WTC11 (cell line): ENCODE measurements at places on chromosomes 3 and 15.

GRCh38 chr3:156812521-156813335 lies 13.4 kb upstream of the LEKR1 start:
- no peak for DNase-seq

GRCh38 chr3:27661797-27662196 lies 60.3 kb downstream of the EOMES start:
- DNase-seq, result no peak

GRCh38 chr15:51738553-51738952 lies 1.1 kb upstream of the LYSMD2 start:
- no peak for DNase-seq

DNA sequence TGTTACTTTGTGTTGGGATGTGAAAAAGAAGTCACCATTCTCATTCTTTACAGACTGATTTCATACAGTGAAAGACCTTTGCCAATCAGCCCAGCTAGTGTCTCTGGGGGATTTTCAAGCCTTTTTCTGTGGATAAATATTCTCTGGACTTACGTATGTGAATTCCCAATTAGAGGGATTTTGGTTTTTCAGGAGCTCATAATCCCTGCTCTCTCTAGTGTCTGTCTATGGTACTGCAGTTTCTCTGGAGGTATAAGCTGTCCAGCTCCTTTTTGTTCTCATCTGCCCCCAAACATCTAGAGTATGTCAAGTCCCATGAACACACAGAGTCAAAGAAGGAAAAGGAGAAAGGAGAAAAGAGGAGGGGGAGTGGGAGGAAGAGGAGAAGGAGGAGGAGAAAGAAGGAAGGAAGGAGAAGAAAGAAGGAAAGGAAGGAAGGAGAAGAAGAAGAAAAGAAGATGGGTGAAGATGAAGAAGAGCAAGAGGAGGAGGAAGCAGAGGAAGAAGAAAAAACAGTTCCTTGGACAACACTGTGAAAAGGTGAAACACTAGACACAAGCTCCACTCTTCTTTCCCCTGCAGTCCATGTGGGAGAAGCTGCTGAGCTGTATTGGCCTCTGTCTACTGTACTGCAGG lies 218.6 kb downstream of the GREM1 start:
- no peak for DNase-seq

DNA sequence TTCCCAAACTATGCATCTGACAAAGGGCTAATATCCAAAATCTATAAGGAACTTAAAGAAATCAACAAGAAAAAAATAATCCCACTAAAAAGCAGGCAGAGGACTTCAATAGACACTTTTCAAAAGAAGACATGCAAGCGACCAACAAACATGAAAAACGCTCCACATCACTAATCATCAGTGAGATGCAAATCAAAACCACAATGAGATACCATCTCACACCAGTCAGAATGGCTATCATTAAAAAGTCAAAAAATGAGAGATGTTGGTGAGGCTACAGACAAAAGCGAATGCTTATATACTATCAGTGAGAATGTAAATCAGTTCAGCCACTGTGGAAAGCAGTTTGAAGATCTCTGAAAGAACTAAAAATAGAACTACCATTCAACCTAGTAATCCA lies 20.2 kb downstream of the CFAP44 start:
- DNase-seq, result no peak

GRCh38 chr3:137008976-137009375 lies 51.2 kb downstream of the IL20RB start:
- DNase-seq, result no peak

- DNase-seq, result peak; percentile 85
Observed at GRCh38 chr3:45659661-45660566, 29.3 kb upstream of the SACM1L start.

DNA sequence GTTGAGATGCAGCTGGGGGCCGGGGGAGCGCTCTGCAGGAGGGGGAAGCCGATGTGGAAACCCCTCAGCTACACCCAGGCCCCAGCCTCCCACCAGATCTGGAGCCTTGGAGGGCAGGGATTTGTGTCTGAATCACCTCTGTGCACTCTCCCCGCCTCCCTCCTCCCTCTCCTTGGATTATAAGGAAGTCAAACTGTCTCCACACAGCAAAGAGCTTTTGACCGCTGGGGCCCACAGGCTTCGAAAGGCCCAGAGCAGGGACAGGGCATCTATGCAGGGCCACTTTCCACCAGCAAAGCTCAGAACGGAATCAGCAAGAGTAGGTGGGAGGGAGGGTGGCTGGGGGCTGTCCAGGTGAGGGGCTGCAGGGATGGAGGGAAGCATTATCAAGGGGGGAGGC lies 68.9 kb downstream of the IQSEC1 start:
- no peak for DNase-seq

DNA sequence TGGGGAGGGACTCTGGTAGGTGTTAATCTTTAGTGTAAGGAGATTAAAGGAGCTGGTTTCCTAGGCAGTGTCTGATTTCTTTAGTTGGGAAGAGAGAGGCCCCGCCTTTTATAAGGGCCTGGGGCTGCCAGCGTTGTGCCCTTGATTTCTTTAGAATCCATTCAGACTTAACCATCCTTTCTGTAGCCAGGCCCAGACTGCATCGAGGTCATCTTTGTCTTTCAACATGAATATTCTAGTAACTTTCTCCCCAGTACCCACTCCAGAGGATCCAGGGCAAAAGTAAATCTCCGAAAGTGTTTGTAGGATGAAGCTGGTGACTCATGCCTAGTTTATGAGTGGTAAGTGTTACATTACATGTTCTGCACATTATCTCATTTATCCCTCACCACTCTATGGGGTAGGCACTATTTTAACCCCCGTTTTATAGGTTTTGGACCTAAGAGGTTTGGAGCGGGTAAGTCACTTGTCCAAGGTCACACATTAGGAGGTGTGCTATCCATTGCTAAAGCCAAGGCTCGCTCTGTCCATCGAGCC lies 11.8 kb upstream of the USP3 start:
- no peak for DNase-seq

- DNase-seq, result no peak
Observed at GRCh38 chr3:144362126-144362525, 390.5 kb downstream of the DIPK2A start.

DNA sequence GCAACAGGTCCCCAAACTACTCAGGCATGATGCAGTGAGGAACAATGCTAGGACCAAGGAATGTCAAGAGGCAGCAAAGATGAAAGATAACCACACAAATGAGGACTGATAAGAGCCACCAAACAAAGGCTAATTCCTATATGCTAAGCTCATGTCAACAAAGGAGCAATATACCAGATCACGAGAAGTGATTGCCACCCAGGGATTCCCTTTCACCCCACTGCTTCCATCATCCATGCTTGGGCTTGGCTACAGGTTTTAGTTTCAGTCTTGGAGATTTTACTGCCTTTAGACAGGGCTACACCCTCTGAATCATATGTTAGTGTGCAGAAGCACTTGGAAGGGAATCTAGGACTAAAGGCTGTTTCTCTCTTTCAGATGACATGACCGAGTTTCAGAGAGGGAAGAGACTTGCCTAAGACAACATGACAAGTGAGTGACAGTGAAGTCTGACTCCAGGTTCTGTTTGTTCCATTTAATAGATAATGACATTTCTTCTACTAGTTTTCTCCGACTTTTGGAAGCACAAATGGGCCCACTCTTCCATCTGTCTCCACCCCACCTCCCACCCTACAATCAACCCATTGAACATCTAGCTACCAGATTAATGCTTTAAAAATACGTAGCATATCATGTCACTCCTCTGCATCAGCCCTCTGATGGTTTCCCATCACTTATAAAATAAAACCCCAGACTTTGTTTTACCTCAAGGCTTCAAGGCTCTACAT lies 173.5 kb upstream of the LRRN1 start:
- DNase-seq, result no peak

- no peak for DNase-seq
Observed at GRCh38 chr3:186421946-186422345, 59.9 kb upstream of the DGKG start.

DNA sequence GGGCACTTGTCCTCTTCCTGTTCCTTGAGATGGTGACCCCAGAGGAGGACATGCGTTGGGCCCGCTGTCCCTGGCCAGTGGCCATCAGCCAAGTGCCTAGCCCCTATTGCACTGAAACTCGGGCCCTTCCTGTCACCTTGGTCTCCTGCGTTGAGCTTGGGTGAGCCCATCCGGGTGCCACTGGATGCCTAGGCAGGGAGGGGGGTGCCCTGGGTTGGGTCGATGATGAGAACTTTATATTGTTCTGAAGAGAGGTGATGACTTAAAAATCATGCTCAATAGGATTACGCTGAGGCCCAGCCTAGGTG lies 221.8 kb downstream of the SNRPN start:
- peak; percentile 4 for DNase-seq

DNA sequence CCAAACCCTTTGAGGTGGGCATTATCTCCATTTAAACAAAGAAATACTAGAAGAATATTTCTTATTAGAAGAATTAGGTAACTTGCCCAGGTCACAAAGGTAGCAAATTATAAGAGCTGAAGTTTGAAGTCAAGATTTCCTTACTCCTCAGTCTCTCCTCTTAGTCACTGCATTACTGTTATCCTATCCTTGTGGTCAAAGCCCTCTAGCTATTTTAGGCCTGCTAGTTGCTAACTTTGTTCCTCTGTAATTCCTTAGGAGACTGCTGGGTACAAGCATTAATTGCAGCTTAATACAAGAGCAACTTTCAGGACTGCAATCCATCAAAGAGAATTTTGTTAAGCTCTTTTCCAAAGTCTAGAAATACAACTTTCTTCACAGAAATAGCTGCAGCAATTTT lies 528.2 kb downstream of the ZIC1 start:
- DNase-seq, result no peak

DNA sequence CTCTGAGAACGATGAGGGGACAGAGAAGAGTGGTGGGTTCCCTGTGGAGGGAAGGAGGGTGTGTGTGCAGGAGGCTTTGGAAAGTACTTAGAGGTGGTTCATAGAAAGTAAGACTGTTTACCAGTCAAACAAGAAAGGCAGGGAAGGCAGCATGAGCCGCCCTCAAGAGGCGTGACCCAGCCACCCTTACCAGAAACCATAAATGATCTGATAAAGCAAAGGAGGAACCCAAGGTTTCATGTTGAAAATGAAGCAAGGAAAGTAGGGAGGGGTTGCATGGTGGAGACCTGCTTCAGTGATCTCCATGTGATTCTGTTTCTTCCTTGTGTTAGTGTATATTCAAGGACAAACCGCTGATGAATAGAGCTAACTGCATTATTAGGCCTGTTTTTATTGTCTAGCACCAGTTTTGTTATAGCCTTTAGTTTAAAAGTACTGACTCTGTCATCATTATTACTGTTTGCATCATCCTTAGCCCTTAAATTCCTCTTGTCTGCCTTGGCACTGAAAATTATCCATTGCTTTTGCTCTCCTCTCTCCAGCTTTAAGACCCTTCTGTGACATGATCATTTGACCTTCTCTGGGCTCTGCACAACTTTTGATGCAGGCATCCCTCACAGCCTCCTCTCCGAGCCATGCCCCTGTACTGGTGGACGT lies 96.1 kb downstream of the STAC start:
- DNase-seq, result no peak

DNA sequence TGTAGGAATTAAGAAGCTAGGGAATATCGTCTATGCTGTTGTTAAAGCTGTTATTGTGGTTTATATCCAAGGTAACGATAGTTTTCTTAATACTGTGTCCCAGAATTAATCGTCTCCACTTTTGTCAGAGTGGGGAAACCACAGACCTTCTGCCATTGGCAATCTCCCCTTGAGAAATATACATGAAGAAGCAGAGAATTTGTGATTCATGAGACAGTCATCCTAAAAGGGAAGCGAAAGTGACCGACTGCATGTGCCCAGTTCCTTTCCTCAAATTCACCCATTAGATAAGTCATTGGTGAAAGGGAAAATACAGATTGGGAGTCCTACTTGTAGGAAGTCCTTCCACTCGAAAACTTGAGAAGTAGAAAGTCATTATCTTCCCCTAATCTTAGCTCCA lies 26.6 kb downstream of the DIPK2A start:
- no peak for DNase-seq

GRCh38 chr15:29942143-29942542 lies 119.9 kb upstream of the TJP1 start:
- DNase-seq, result no peak
